ENCODE measurements at places on chromosomes 5 and 9.

DNA sequence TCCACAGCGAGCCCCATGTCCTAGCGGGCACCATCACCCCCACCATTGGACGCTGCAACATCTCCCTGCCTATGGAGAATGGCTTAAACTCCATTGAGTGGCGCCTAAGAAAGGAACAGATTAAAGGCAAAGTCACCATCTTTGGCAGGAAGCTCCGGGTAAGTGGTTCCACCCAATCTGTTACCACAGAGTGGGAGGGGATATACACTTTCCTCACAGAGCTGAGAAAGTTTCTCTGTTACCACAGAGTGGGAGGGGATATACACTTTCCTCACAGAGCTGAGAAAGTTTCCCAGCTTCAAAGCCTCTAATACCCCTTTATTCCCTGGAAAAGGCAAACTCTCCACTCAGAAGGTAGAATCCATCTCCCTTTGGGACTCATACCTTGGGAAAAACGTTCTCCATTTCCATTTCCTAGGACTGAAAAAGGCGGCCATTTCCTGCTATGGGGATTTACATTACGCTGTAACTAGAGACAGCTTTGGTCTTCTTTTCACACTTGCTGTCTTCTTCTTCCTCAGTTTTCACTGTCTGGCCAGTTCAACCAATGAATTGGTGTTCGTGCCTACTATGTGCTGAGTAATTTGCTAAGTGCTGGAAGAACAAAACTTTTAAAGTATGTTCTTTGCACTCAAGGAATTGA is 63.4 kb upstream of the WWC1 start:
- DNase-seq, result no peak

- DNase-seq, result no peak
These were observed 15.1 kb downstream of the TLR4 start for GRCh38 chr9:117719161-117719920.

GRCh38 chr5:86974955-86975354 is 292.7 kb upstream of the RASA1 start:
- no peak for DNase-seq

GRCh38 chr5:23257656-23258055 is 249.8 kb upstream of the PRDM9 start:
- DNase-seq, result no peak

DNA sequence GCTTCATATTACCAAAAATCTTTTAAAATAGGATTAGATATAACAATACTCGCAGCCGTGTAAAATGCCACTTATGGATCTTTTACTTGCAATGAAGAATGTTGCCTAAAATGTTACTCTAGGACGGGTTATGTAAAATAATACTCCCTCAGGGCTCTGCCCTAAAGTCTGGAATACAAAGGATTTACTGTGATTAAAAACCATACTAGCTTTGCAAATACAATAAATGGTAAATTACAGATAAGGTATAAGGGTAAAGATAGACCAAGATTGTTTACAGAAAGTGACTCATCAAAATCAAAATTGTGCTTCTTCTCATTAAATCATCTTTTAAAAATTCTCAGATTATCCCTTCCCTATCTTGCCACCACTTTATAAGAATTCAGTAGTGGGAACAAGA is 163.6 kb downstream of the MEF2C start:
- no peak for DNase-seq

- DNase-seq, result no peak
These were observed 344.9 kb downstream of the EFNA5 start for GRCh38 chr5:107325866-107326265.

DNA sequence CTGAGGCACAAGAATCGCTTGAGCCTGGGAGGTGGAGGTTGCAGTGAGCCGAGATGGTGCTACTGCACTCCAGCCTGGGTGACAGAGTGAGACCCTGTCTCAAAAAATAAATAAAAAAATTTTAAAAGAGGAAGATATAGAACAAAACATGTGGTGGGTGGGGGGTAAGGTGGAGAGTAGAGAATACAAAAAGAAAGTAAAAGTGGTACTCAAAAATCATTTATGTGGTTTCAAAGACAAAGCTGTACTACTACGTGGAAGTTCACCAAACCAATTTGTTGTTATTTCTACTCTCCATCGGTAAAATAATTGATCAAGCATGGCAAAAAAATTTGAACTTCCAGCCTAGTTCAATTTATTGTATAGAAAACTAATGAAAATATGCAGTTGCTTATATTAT is 8.0 kb upstream of the OR13C3 start:
- no peak for DNase-seq

DNA sequence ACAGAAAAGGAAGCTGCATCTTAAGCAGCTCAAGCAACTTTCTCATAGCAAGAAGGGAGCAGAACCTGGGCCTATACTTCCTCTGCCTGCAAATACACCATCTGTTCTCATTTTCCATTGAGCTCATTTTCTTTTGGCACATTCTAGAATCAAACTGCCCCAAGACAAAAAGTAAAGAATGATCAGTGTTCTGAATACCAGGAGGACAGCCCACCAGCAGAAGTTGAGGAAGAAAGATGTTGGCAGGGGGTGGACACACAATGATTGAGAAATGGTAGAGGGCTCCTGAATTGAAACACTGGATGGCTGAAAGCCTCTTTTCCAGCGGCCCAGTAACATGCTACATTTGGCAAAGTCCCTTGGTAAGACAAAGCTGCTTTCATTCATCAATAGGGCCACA is 171.8 kb downstream of the MED10 start:
- DNase-seq, result no peak

- DNase-seq, result no peak
These were observed 216.5 kb upstream of the RAI14 start for GRCh38 chr5:34439601-34440000.

- DNase-seq, result no peak
These were observed 441.0 kb downstream of the TLE4 start for GRCh38 chr9:80012557-80013330.

DNA sequence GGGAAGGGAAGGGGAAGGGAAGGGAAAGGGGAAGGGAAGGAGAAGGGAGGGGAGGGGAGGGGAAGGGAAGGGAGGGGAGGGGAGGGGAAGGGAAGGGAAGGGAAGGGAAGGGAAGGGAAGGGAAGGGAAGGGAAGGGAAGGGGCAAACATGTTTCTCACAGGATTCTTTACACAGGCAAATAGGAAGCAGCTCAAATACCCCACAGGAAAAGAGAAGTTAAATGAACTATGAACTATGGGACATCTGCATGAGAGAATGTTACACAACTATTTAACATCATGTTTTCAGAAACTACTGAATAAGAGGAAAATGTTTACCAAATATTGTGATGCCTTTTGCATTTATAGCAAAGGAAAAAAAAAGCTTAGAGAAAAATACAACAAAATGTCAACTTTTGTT is 125.4 kb upstream of the SLC30A5 start:
- DNase-seq, result no peak

DNA sequence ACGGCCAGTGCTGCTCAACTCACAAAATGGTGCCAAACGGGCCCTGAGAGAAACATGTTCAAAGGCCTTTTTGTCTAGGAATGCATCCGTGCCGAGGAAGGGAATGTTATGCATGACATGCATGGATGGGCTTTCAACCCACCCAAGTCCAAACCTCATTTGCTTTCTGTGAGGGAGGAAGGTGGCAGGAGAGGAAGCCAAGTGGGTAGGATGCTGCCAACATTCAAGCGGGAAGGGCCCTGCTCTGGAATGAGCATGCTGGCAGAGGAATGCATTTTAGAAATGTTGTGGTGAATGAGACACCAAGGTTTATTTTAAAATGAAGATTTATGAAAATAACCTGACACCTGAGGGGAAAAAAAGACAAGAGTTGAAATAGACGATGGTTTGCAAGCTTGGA is 479.1 kb downstream of the CCDC171 start:
- no peak for DNase-seq

GRCh38 chr9:123753016-123753415 is 176.9 kb downstream of the DENND1A start:
- no peak for DNase-seq

- DNase-seq, result no peak
These were observed 315.6 kb downstream of the MTRR start for GRCh38 chr5:8184455-8185063.

DNA sequence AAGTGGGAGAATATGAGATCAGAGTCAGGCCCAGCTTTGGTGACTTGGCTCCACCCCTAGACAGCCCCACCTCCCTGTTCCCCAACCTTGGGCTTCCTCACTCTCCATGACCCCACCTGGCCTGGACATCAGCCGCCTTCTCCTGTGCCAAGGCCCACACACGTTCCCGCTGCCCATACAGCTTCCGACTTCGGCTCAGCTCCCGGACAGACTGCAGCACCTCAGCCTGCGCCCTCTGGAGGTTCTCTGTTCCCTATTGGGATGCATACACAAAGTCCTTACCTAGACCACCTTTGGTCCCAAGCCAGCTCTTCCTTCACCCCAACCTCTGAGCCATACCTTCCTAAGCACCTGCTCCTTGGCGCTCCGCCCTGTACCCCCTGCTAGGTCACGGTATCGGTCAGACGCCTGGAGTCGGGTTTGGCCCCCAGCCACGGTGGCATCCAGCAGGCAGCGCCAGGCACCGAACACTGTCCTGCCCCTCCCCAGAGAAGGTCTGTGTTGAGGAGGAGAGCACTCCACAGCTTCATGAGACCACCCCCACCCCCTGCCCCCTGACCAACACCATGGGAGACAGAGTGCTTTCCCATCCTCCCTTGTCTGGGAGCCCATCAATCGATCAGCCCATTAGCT is 2.0 kb downstream of the FCHSD1 start:
- no peak for DNase-seq

DNA sequence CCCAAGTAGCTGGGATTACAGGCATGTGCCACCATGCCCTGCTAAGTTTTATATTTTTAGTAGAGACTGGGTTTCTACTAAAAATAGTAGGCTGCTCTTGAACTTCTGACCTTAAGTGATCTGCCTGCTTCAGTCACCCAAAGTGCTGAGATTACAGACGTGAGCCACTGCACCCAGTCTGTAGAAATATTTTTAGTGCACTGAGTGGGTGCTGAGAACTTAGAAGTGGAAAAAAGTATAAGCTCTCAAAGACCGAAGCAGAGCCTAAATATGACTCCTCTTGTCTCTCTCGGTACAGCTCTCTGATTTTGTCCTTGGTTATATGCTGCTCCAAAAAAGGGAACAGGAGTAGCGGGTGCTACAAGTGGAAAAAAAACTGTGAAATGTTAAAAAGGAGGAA is 353.8 kb upstream of the IZUMO3 start:
- DNase-seq, result no peak

GRCh38 chr5:81829242-81829641 is 78.3 kb upstream of the SSBP2 start:
- DNase-seq, result no peak

DNA sequence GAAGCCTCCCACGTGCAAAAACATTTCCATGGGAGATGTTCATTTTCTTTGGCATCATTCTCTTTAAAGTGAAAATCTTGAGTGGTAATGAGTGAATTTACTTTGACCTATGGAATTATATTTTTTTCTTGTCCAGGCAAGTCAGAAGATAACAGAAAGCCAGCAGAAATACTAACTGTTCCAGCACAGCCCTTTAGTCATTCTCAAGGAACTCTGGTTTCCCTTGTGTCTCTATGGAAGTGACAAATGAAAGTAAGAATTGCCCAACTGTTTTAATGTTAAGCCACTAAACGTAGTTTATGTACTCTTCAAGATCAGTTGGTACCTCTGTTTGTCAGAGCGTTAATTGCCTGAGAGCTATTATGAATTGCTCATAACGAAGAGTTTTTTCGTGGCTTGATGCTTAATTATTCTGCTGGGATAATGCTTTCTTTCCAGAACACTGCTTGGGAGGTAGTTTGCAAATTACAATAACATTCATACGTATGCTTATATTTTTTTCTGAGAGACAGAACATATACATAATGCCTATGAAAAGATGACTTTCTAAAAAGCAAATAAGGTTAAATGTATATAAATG is 84.5 kb upstream of the CER1 start:
- no peak for DNase-seq

DNA sequence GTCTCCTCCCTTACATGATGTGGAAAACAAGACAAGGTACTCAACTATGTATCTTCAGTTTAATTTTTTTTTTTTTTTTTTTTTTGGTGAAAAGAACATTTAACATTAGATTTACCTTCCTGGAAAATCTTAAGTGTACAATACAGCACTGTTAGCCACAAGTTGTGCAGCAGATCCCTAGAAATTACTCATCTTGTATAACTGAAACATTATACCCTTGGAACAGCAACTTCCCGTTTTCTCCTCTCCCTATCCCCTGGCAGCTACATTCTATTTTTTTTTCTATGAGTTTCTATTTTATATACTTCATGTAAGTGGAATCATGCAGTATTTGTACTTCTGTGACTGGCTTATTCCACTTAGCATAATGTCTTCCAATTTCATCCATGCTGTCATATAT is 421.9 kb upstream of the FTMT start:
- DNase-seq, result no peak

DNA sequence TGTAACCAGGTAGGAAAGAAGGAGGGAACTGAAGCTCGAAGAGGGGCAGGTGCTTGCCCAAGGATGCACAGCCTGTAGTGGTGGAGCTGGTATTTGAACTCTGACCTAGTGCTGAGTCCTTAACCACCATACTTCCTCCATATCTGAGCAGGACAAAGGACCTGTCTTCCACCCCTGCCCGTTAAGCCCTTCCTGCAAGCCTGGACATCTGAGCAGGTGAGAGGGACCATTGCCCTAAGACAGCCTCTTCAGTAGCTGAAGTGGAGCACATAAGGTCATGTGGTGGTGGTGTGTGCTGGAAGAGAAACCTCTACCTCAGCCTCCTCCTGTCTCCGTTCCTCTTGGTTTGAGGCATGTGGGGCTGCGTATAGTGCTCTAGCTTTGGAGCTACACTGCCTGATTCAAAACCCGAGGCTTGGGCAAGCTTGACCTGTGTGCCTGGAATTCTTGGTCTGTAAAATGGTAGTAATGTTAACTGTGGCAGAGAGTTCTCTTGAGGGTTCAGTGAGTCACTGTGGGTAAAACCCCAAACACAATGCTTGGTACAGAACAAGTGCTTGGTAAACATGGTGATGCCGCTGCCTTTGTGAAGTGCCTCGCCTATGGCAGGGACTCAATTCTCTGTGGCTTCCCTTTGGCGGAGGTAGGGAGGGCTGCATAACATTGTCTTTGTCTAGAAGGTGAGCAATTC is 7.4 kb downstream of the GALNT10 start:
- DNase-seq, result no peak

- DNase-seq, result no peak
These were observed 80.8 kb downstream of the ASTN2 start for GRCh38 chr9:117334101-117334500.

DNA sequence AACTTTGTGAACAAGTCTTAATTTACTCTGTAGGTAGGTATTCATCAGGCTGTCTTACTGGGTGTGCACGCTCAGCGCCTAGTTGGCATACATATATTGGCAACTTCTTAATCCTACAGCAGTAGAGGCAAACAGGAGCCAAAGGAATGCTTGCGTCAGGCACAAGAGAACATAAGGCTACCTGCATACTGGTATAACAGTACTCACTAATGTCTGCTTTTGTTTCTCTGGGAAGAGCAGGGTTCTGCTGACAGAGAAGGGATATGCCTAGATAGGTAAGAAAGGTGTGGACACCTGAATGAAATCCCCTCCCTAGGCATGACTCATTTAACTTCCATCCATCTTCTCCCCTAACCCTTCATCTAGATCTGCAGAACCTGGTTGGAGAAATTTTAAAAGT is 40.1 kb downstream of the ELL2 start:
- no peak for DNase-seq

Data from amniotic stem cell (primary cell).